ENCODE measurements at places on chromosomes 12 and 14.
A peak's percentile ranks its signal among the peaks of the same experiment; 100 is the strongest.

GRCh38 chr12:124369055-124369826 lies 74.3 kb downstream of the RFLNA start:
- no peak for DNase-seq

DNA sequence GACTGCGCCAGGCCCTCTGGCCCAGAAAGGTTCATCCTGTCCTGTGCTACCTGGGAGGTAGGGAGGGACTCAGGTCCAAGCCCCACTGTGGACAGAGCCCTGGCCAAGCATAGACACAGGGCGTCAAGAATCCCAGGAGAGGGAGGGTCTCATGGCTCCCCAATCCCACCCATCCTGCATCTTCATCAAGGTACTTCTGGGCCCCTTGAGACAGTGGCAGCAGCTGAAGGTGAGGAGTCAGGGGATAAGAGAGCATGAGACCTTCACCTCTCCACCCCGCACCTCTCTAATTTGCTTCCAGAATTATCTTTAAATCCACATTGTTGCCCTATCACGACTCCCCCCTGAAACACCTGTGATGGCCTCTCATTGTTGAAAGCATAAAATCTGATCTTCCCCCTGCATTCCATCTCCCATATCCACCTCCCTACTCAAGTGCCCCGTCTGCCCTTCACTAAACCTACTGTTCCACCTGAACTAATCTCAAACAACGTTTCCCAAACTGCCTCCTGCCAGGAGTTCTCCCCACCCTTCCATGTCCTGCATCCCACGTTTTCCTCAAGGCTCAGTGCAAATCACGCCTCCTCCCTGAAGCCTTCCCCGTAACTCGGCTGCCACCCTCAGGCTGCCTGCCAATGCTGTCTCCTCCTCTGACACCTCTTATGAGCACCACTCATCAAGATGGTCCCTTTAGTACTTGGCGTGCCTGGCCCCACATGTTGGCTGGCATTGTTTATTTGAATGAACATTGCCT lies 27.1 kb downstream of the KRT18 start:
- DNase-seq = no peak

DNA sequence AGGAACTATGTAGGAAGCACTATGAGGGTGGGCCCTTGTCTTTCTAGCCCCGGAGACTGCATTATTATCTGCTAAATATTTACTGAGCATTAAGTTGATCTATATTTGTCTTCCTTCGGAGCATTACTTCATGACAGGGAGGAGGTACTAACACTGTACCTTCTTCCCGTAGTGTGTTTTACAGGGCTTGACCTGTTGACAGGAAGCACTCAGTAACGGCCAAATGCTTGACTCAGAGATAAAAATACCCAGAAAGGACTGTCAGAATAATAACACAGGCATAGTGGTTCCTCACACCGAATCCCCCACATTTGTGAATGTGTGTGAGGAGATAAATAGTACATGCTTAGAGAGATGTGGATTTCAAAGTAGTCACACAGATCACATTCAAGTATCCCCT lies 466.6 kb downstream of the EGLN3 start:
- no peak for DNase-seq

DNA sequence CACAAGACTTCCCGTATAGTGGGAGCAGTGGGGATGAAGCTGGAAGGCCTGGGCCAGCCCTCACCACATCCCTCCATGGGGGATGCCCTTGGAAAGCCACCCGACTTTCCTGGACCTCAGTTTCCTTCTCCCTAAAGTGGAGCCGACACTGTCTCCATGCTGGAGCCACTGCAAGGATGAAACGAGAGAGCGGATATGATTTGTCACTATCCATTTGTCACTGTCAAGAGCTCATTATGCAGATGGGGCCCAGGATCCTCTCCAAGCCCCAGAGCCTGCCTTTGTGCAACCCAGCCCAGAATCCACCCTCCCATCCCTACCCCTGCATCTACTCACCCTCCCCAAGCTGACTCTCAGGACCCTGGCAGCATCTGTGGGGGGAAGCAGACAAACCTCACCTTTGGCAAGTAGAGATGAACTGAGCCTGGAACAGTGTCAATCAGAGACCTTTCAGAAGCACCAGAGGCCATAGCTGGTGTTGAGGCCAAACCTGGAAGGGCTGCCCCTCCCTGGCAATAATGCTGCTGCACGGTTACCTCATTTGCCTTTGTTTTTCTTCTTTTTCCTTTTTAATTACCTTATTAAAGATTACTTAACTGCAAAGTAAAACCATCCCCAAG lies 287.7 kb upstream of the RTL1 start:
- DNase-seq = no peak

- no peak for DNase-seq
Measured at GRCh38 chr14:62558451-62558850, 486.8 kb downstream of the KCNH5 start.

DNA sequence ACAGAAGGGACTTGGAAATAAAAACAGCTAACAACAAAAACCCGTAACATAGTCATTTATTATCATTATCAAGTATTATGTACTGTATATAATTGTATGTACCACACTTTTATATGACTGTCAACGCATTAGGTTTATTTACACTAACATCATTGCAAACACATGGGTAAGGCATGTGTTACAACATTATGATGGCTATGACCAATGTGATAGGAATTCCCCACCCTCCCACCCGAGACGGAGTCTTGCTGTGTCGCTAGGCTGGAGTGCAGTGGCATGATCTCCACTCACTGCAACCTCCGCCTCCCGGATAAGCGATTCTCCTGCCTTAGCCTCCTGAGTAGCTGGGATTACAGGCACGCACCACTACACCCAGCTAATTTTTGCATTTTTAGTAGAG lies 82.6 kb downstream of the ERC1 start:
- DNase-seq = no peak

DNA sequence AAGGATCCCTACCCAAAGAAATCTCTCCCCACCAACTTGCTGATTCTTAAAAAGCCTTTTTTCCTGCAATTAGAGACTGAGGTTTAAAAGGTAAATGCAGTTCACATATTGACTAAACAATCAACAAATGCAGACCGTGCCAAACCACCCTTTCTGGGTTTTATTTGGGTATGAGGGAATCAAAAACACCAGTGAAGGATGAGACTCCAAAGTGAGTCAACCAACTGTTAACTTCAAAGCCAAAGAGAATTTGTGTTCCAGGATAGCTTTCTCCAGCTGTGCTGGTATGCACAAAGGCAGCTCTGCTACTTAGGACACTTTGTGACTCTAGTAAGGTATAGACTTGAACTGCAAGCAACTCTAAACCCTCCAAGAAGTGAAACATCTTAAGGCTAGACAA lies 39.4 kb downstream of the RPS29 start:
- DNase-seq = no peak

DNA sequence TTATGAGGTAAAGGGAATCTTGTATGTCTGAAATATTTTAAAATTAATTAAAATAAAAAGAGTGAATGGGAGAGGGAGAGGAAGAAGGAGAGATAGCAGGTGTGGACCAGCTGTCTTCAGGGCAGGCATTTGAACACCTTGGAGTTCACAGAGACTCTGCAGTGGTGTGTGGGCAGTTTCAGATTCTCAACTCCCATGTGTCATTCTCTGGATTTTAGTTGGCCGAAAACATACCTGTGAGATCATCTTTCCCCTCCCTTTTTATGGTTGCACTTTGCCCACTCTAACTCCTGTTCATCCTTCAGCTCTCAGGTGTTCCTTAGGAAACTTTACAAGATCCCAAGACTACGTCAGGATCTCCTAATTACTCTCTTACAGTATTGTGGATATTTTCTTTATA lies 108.1 kb downstream of the ERC1 start:
- peak; percentile 44 for DNase-seq

DNA sequence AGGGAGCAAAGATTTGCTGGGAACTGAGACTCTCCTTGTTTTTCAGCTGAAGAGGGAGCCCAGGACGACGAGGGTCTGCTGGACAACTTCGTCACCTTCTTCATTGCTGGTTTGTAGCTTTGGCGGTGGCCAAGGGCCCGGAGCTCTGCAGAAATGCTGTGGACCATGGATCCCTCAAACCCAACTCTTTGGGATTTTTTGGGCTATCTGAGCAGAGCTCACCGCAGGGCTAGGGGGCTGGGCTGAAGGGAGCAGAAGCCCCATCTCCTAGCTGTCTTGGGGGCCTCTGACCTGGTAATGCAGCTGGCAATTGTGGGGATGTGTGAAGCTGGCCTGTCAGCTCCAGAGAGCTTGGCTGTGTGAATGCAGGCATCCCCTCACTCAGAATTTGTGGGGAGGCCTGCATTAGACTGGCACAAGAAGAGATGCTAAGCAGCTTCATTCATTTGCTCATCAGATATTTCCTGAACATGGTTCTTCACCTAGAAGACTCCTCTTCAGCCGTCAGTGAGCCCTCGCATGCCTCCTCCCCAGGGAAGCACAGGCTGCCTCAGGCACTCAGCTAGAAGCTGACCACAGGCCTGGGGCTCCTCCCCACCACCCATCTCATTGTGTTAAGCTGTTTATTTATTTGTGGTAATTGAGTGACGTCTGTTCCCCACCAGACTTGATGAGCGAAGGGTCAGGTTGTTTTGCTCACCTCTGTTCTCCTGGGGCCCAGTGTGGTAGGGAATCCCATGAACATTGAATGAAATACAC lies 32.2 kb downstream of the CYP46A1 start:
- no peak for DNase-seq

- no peak for DNase-seq
Measured at GRCh38 chr14:92945544-92945943, 22.6 kb downstream of the CHGA start.

GRCh38 chr14:58772116-58772515 lies 134.4 kb downstream of the DACT1 start:
- DNase-seq = no peak

- DNase-seq = no peak
Measured at GRCh38 chr12:20101046-20101445, 267.3 kb upstream of the PDE3A start.

DNA sequence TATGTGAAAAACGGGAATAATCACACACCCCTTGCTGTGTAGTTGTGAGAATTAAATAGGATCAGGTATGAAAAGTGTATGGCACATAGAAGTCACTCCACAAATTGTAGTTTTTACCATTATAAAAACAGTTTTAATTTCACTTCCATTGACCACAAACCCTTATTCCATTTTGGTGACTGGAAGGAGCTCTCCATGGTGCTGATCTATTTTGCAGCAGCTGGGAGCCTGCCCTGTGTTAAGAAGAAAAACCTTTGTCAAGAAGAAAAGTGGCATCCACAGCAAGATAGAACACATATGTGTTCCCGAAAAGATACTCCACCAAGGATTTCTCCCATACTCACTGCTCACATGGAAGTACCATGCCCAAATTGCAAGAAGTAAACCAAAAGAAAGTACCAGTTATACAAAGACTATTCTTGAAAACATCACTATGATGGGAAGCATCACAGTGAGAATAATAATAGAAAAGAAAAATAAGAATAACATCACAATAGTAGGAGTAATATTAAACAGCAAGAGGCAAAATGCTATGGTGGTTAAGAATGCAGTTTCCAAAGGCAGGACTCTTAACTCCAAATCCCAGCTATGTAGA lies 58.7 kb downstream of the TUNAR start:
- DNase-seq = no peak

GRCh38 chr12:120093592-120094355 lies 22.8 kb downstream of the RAB35 start:
- no peak for DNase-seq

GRCh38 chr14:72243309-72244293 lies 311.4 kb downstream of the RGS6 start:
- DNase-seq = no peak
